ENCODE measurements at places on chromosomes 7 and 10. TPM values are rescaled to one million over a fixed set of nuclear protein-coding genes. Genes with fewer than 3 reads are reported as not detected.

- no peak for DNase-seq
Observed at GRCh38 chr10:88523739-88524400, 59.2 kb downstream of the RNLS start.

GRCh38 chr10:22672319-22673090 is 41.9 kb downstream of the PIP4K2A start:
- no peak for DNase-seq

DNA sequence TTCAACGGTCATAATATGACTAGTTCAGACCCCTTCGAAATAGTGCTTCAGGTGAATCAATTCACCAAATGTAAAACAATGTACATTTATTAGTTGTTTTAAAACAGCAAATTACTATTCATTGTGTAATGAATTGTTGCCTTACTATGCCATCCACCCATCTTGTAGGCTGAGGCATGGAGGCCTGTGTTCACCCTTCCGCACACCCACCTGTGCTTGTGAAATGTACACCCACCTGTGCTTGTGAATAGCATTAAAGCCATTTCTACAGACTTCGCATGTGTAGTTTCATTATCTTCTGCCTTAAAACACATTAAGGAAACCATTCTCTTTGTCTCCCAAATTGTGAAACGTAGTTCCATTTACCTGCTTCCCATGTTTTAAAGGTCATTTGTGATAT is 16.8 kb downstream of the CLRN3 start:
- no peak for DNase-seq

GRCh38 chr10:132906106-132906505 is 36.3 kb downstream of the CFAP46 start:
- no peak for DNase-seq

ITPRID1 gene
- not detected for total RNA-seq

COL1A2 gene
- 35.0 TPM for total RNA-seq

GRCh38 chr7:68038621-68039314 is 1042.1 kb downstream of the TYW1 start:
- DNase-seq: no peak

C10orf53 gene
- not detected for total RNA-seq

DNA sequence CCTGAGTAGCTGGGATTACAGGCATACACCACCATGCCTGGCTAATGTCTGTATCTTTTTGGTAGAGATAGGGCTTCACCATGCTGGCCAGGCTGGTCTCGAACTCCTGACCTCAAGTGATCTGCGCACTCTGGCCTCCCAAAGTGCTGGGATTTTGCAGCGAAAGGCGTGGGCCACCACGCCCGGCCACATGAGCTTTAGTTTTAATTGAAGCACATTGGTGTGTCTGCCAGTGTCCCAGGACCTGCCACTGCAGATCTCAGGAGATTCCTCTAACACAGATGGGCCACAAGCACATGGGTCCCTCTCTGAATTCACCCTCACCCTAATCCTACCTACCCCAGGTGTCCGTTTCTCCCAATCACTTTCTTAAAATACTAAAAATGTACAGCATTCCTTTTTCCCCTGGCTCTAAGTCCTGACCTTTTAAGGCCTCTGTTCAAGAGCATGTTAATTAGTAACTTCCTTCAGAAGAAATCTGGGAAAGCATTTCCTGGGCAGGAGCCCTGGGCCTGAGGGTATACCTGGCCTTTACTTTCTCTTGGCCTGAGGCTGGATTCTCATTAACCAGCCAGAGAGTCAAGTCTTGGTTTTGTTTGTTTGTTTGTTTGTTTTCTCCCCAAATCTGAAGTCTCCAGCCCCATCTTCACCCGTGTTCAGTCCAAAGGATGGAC is 82.6 kb downstream of the PRPF18 start:
- no peak for DNase-seq

DNA sequence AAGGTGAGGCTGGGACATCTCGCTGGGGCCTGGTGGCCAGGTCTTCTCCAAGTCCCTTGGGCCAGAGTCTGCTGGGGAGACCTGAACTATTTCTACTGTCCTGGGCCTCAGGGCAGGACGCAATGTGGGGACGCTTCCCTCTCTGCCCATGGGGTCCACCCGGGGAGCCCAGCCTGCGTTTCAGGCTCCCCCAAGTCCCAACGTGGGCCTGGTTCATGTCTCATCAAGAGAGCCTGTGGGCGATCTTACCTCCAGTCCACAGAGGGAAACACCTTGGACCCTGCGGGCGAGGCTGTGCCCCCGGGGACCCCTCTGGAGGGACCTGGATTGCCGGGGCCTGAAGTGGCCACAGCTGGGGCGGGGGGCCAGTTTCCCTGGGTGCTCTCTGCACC is 91.7 kb downstream of the DNAJB6 start:
- DNase-seq: no peak

ZNF248 gene
- total RNA-seq: 7.9 TPM

SLC39A12 gene
- total RNA-seq: 0.05 TPM

PALD1 gene
- 4.2 TPM for total RNA-seq

- no peak for DNase-seq
Observed at GRCh38 chr7:140389445-140389844, 8.9 kb downstream of the SLC37A3 start.

GRCh38 chr10:44939691-44940401 is 19.8 kb upstream of the RASSF4 start:
- DNase-seq: peak; percentile 16

- DNase-seq: no peak
Observed at GRCh38 chr7:71388181-71388580, 256.2 kb downstream of the GALNT17 start.

DNA sequence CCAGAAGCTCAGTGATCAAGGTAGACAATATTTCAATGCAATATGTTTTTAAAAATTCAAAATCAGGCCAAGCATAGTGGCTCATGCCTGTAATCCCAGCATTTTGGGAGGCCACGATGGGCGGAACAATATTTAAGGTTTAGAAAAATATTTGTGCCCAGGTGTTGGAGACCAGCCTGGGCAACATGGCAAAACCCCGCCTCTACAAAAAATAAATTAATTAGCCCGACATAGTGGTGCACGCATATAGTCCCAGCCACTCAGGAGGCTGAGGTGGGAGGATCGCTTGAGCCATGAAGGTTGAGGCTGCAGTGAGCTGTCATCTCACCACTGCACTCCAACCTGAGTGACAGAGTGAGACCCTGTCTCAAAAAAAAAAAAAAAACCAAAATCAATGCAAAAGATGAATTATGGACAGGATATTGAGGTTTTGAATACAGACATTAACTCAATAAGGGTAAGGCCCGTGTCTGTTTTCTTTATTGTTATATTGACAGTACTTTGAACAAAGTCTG is 913 bp upstream of the IFIT5 start:
- DNase-seq: no peak
